Sciatic nerve (tissue), 2 donors: ENCODE measurements at places on chromosomes 13 and 19.

DNA sequence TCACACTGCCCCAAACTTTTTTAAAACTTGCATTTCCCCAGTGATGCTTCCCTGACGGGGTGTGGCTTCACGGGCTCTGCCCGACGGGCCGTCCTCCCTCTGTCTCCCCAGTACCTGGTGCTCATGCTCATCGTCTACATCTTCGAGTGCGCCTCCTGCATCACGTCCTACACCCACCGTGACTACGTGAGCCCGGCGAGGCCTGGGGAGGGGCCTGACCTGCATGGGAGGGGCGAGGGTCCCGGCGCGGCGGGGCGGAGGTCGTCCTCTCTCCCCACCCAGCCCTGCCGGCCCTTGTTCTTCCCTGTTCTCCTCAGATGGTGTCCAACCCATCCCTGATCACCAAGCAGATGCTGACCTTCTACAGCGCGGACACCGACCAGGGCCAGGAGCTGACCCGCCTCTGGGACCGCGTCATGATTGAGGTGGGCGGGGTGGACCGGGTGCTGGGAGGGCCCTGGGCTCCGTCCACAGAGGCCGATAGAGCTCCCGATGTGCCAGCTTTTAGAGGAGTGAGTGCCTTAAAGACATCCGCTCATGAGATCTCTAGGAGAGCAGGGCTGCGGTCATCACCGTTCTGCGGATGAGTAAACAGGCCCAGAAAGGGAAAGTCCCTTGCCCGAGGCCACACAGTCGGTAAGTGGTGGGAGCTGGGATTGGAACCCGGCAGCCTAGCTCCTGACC, 6.9 kb downstream of the UPK1A start:
- no peak for DNase-seq

DNA sequence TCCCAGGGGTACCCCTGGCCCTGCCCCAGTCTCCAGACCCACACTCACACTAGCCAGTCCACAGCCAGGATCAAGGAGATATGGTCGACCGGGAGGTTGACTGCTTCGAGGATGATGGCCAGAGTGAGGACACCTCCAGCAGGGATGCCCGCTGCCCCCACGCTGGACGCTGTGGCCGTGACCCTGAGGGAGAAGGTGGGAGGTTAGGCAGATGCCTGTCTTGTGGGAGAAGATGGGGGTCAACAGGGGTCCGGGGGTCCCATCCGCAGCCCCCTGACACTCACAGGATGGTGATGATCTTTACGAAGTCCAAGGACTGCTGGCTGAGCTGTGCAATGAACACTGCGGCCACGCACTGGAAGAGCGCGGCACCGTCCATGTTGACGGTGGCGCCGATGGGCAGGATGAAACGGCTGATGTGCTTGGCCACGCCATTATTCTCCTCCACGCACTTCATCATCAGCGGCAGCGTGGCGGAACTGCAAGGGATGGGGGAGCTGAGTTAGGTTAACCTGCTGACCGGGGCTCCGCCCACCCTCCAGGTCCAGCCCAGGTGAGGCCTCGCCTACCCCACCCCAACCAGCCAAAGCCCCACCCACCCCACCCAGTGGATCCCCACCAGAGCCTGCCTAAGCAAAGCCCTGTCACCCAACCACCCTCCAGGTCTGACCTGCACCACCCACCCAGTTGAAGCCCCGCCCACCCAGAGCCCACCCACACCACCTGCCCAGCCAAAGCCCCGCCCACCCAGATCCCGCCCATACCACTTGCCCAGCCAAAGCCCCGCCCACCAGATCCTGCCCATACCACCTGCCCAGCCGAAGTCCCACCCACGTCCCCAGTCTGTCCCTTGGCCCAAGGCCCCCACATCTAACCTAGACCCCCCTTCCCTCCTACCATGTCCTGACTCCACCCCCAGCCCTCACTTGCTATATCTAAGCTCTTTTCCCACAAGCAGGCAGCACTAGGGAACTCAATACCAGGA, 11.2 kb downstream of the SLC1A5 start:
- DNase-seq: no peak

DNA sequence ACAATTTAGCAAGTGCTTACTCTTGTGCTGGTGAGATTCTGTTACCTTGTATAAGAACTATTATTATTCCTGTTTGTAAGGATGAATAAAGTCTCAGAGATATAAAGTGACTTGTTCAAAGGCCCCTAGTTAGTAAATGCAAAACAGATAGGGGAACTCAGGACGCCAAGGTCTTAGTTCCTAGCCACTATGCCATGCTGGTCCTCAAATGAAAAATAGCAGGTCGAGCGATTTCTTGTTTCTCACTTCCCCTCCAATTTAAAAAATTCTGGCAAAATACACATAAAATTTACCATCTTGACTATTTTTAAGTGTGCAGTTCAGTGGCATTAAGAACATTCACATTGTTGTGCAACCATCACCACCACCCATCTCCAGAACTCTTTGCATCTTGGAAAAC, 1.1 kb downstream of the TECR start:
- DNase-seq: no peak

DNA sequence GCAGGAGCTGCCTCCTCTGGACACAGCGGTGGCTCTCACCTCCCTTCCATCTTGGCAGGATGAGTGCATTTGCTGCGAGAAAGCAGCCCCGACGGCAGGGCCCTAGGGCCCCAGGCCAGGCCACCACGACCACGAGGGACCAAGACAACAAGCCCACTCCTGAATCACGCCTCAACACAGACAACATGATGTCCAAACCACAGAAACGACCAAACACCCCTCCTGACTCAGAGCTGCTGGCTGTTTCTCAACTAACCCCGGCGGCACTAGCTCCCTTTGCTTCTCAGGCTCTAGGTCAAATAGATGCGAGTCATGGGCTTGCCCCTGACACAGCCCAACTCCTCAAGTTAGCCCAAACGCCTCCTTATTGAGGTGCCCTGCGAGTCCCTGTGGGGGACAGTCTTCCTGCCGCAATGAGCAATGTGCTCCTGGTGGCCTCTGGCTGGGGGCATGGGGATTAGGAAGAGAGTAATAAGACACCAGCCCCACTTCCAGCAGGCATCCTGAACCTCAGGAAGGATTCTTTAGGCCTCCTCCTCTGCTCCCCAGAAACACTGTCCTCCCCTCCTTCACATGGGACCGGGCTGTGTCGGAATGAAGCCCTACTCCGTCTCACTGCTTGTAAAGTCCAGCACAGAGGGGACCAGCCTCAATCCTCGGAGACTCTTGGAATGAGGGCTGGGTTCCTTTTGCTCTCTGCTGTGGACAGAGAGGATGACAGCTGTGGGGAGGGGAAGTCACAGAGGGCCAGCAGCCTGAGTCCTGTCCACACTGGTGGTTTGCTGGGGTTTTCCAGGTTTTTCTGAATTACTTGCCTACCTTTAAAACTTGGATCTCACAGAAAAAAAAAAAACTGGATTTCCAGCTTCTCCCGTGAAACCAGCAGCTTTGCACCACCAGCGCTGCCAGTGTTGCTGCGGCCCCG, 6.9 kb upstream of the ATF5 start:
- no peak for DNase-seq

GRCh38 chr13:43132257-43132656, 108.9 kb downstream of the DNAJC15 start:
- no peak for DNase-seq

- no peak for DNase-seq
These were observed 67.5 kb downstream of the CHST8 start for GRCh38 chr19:33689138-33689746.

DNA sequence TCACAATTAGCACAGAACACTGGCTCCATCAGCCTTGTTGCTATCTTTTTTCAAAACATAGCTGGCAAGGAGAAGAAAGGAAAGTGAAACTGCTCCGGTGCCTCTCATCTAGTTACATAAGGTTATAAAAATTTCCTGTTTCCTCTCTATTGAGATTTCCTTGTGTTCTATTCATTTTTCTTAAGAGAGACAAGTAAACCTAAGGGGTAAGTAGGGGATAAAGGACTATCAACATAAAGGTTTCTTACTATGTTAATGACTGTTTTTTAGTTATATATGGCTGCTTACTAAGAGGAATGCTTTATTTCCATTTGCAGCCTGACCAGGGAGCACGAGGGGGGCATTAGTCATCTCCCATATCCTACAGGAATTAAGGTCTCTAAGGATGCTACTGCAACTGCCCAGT, 73.2 kb upstream of the MLNR start:
- no peak for DNase-seq

DNA sequence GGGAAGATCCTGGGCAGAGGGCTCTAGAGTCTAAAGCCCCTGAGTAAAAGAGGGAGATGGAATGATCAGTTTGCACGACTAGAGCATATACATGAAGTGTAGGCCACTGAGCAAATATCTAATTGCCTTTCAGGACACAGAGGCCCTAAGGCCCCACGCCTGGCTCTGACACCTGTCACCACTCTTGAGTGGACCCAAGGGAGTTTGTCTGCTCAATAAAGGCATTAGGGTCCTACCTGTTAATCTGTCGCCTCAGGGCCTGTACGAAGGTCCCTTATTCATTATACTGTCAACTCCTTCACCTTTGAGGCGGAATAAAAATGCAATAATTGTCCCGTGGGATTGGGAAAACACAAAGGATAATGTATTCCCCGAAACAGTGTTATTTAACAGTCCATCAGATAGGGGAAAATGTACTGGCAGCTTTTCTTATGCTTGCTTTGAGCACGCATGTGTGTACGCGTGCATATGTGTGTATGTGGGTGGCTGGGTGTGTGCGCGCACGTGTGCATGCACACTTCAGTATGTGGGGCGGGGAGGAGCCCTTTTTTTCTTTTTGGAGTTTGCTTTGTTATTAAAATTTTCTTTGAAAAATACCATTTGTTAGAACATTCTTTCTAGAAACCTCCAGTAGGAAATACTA, 161.8 kb upstream of the SERP2 start:
- no peak for DNase-seq

- no peak for DNase-seq
These were observed 613.2 kb upstream of the SLITRK5 start for GRCh38 chr13:87057807-87058520.

- DNase-seq: peak; percentile 84
These were observed 18.7 kb downstream of the GADD45B start for GRCh38 chr19:2494447-2495129.

DNA sequence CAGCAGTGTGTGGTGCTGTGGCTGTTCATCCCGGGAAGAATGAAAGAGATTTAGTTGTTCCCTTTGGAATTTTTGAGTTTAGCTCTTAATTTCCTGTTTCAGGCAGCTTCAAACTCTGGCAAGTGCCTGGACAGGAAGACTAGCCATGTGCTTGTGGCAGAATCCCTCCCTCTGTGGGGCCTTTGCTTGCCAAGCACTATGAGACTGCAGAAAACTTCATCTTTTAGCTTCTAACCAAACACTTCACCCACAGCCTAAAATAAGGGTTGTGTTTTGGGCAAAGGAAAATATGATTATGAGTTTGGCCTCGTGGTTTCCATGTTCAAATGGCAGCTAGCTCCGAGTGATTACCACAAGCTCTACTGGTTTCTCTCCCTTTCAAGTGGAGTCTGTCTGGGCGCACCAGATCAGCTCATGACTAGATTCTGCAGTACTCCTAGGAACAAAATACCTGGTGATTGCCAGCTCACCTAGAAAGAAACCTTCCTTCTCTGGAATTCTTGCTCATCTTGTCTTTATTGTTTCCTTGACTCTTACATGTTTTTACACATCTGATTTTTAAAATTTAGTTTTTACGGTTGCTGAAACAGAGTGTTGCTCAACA, 707.5 kb downstream of the SLITRK6 start:
- DNase-seq: no peak

GRCh38 chr13:28340272-28340793, 154.6 kb downstream of the FLT1 start:
- DNase-seq: no peak

- no peak for DNase-seq
These were observed 49.5 kb downstream of the SLC7A1 start for GRCh38 chr13:29545988-29546387.

DNA sequence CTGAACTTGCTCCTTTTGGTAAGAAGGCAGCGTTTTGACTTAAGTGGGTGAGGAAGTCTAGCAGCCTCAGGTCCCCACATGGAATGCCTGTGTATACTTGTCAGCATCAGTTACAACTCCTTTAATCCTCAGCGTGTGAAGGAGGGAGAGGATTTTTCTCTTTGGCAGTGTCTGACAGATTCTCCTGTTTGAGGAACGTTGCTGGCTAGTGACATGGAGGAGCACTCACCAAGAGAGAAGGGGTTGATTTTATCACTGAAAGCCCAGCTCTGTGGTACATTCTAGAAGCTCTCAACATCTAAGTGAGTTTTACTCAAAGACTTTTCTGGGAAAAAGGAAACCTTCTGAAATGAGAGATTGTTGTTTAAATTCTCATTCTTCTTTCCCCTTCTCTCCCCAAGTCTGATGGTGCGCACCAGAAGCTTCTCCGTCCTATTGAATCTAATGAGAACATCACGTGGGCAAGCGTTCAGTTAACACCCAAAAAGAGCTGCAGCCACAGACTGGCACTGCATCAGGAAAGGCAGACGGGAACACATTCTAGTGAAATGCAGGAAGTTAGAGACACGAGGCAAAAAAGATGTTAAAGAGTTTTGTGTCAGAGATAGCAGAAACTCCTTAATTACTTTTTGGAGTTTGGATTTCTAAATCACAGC, 58.2 kb downstream of the GJA3 start:
- no peak for DNase-seq

- no peak for DNase-seq
These were observed 4.0 kb downstream of the NAPSA start for GRCh38 chr19:50361290-50362029.

DNA sequence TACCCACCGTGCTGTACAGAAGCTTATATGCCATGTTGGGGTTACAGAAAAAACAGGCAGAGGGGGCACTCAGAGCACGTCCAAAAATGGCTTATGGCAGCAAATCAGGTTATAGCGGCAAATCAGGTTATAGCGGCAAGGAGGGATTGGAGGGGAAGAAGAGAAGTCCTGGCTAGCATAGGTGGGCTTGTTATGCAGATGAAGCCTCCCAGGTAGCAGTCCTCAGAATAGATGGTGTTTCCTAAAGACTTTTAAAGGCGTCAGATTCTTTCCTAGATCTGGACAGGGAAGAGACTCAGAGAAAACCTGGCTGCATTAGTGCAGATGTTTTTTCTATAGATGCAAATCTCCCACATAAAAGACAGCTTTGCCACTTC, 19.8 kb upstream of the PLEKHF1 start:
- DNase-seq: no peak

GRCh38 chr19:3603121-3603811, 3.4 kb downstream of the TBXA2R start:
- DNase-seq: no peak

DNA sequence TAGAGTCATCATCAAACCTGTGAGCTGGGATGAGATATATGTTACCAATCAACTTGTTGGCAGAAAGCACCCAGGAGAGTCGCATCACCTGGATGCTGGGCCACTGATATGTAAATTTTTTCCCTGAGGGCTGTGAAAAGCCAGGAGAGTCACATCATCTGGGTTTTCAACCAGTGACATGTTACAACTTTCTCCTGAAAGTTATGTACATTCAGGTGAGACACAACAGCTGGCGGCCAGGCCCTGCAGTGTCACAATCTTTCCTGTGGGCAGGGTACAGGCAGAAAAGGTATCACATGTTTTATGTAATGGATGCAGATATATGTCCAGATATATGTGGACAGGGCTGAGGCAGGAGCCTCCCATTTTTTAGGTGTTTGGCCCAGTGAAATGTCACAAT, 13.2 kb upstream of the ZNF724 start:
- DNase-seq: no peak

GRCh38 chr19:1009041-1009980, 9.1 kb downstream of the GRIN3B start:
- no peak for DNase-seq
